ENCODE measurements at places on chromosomes 7 and 10. TPM values are rescaled to one million over a fixed set of nuclear protein-coding genes. Genes with fewer than 3 reads are reported as not detected.

- no peak for DNase-seq
Observed at GRCh38 chr10:76778914-76779795, 858.5 kb downstream of the KCNMA1 start.

GRCh38 chr7:82617156-82617555 lies 173.6 kb upstream of the CACNA2D1 start:
- no peak for DNase-seq

GRCh38 chr10:95907456-95908253 lies at the start of gene CC2D2B:
Gene CC2D2B, plus strand, starts transcription at chr10:95907975. Its CDS starts 3,349 bp downstream, at chr10:95911324.
- peak; percentile 73 for DNase-seq

Gene LRRC18
- not detected for polyA plus RNA-seq

- DNase-seq = no peak
Observed at GRCh38 chr10:16779384-16779915, 37.8 kb downstream of the RSU1 start.

GRCh38 chr10:115948465-115948864 lies 324.5 kb downstream of the GFRA1 start:
- DNase-seq = no peak

Gene TRIM50
- polyA plus RNA-seq = not detected

DNA sequence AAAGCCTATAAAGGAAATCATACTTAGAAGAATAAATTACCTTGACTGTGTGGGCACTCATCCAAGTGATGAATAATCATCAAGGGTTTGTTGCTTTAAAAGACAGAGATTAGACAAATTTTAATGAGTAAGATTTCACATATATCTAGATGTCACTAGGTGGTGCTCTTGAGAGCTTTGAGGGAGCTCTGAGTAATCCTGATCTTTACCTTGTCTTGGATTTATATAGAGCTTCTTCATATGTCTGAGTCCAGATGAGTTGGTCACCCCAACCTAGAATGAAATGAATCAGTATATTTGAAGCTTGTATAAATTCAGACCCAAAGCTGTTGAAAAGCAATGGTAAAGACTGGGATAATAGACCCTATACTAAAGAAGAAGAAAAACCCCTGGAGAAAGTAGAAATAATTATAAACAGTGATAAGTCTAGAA lies 3.7 kb downstream of the AGR2 start:
- no peak for DNase-seq

DNA sequence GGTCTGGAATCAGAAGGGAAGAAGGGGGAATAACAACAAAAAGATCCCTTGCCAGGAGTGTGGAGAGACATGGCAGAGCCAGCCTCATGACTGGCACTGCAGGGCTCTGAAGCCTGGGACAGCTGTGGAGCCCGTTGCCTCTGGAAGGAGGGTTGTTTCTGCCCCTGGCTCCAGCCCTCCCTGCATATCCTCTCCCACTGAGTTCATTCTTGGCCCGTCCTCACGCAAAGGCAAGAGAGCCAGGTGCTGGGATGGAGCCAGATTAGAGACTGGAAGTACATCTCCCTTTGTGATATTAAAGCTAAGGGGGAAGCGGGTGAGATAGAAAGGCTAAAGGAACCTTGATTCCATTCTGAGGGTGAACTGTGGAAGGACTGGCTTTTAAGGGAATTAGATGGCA lies 141.5 kb upstream of the NPVF start:
- DNase-seq = no peak

Gene TFR2
- 0.64 TPM for polyA plus RNA-seq

Gene CYP26C1
- polyA plus RNA-seq = not detected

Gene PAX4
- not detected for polyA plus RNA-seq

Gene PIP
- polyA plus RNA-seq = not detected

- DNase-seq = no peak
Observed at GRCh38 chr10:13417459-13418126, 69.5 kb upstream of the SEPHS1 start.

Gene ATOH7
- 1.6 TPM for polyA plus RNA-seq

Gene CAV1
- 25.9 TPM for polyA plus RNA-seq

DNA sequence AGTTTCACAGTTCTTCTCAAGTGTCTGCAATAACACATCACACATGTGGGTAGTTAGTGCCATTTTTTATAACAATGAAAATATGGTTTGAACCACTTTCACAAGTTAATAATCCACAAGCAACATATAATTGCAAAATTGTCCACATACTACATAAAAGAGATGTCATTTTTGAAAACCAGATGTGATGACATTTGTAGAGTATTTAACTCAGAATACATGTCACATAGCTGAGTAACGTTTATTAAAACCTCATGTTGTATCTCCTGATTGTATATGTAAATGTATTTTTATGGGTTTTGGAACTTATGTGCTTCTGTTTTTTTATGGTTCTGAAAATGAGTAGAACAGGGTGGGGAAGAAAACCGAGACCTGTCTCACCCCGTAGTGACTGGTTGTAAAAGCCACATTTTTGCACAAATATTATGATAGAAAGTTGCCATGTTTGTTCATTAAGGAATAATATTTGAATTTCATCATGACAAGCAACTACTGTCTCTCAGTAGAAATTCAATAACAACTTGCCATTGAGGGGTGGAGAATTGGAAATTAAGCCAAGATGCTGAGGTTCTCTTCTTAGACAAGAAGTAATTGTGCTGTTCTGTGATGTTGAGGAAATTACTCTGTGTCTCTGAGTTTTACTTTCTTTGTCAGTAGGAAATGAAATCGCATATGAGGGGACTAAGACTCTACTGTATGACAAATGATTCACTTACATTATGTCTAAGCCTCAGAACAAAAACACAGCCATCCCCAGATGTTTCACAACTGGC lies 29.2 kb upstream of the EGFR start:
- no peak for DNase-seq

Gene SPDYE8
- polyA plus RNA-seq = 0.69 TPM

Gene CCDC136
- 16.7 TPM for polyA plus RNA-seq

DNA sequence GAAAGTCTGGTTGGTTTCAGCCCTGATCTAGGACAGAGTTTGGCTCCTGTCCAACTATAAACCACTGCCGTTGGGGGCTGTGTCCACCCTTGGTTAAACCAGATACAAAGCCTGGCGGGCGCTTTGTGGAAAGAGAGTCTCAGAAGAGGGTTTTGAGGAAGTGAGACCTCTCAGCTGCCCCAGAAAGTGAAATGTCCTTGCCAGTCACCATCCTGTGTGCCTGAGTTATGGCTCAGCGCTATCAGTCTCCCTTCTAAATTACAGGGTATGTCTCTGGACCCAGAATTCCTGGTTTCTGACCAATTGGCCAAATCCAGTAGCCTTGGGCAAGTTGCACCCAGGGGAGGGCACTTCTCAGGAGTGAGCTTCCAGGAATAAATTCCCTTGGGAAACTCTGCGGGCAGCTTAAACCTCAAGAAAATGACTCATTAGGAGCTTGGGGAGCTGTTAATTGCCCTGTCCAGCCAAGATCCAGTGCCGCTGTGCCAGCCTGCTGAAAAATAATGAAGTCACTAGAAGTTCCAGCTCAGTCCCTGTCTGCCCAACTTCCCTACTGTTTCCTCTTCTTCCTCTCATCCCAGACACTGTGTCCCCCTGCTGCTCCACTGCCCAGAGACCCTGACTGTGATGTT lies 66.7 kb upstream of the PDZD8 start:
- DNase-seq = no peak

GRCh38 chr10:112678581-112678980 lies 231.6 kb downstream of the VTI1A start:
- no peak for DNase-seq

Gene MMD2
- 0.14 TPM for polyA plus RNA-seq

Gene SPDYE2
- polyA plus RNA-seq = 3.2 TPM

GRCh38 chr10:98340261-98340939 lies 72.4 kb upstream of the LOXL4 start:
- DNase-seq = no peak

GRCh38 chr7:87507446-87507845 lies 32.0 kb upstream of the ABCB4 start:
- DNase-seq = no peak

- DNase-seq = no peak
Observed at GRCh38 chr7:2404714-2405119, 1.3 kb downstream of the CHST12 start.
